Fibroblast of skin of abdomen (primary cell): ENCODE measurements at places on chromosomes 6 and 20.
A peak's percentile ranks its signal among the peaks of the same experiment; 100 is the strongest.

GRCh38 chr6:9138936-9139335, 703.6 kb upstream of the SLC35B3 start:
- DNase-seq = peak; percentile 57

GRCh38 chr6:7960141-7960540, 49.6 kb upstream of the TXNDC5 start:
- DNase-seq = no peak

DNA sequence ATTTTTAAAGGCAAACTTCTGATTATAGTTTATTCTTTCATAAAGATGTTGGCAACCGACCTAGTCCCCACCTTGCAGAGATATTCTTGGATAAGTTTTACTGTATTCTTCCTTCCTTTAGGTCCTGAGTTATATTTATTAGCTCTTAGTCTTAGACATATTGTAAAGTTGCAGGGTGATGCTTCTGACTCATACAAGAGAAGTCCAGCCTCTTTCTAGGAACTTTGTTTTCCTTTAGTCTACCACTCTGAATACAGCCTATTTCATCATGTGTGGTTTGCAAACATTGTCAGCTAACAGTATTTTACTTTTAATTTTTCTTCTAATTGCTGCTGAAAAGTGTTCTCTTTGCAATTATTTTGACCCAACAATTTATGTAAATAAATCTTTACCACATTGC, 686.7 kb downstream of the COL12A1 start:
- DNase-seq = peak; percentile 76

GRCh38 chr6:30077218-30077617, 1.6 kb upstream of the RNF39 start:
- no peak for DNase-seq

DNA sequence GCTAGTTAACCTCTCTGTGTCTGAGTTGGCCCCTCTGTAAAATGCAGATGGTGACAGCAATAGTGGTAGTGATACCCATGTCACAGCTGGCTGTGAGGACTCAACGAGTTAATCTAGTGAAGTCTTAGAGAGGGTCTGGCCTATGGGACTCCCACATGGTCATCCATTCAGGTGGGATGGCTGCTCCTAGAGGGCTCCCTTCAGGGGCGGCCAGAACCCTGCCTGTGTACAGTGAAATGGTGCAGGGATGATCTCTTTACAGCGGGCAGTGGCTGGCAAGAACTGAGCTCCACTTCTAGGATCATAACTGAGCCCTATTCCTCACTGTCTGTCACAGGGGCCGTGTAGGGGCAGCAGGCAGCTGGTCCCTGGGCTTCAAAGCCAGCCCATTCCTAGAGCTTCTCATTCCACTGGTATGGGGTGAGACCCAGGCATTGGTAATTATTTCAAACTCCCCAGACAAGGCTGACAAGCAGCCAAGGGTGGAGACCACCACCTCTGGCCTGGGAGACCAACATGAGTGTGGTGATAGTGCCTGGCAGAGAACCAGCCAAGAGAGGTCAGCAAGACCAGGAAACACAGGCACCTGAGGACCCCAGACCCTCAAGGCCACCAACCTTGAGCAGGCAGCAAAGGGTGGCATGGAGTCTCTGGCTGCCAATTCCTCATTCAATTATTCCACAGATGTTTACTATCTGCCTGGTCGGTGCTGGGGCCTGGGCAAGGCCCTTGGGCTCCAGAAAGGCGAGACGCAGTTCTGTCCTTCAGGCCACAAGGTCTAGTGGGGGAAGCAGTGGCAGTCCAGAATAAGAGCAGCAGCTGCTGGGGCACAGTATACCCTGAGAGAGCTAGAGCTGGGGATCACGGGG, 103.4 kb downstream of the MRPL14 start:
- no peak for DNase-seq

DNA sequence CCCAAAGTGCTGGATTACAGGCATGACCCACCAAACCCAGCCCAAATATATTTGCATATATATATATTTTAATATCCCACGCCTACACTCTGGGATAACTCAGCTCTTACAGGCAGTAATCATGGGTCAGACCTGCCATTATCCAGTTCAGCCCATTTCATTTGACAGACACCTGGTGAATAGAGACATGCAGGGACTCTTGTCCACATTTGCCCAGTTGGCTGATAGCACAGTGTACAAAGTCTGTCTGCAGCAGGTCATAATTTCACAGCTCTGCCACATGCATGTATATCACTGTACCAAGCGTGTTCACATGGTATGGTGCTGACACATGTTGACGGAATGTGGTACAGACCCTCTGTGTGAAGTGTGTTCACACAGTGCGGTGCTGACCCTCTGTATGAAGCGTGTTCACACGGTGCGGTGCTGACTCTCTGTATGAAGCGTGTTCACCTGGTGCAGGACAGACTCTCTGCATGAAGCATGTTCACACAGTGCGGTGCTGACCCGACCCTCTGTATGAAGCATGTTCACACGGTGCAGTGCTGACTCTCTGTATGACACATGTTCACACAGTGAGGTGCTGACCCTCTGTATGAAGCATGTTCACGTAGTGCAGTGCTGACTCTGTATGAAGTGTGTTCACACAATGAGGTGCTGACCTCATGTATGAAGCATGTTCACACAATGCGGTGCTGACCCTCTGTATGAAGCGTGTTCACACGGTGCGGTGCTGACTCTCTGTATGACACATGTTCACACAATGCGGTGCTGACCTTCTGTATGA, 10.3 kb upstream of the SERPINB1 start:
- DNase-seq = no peak

DNA sequence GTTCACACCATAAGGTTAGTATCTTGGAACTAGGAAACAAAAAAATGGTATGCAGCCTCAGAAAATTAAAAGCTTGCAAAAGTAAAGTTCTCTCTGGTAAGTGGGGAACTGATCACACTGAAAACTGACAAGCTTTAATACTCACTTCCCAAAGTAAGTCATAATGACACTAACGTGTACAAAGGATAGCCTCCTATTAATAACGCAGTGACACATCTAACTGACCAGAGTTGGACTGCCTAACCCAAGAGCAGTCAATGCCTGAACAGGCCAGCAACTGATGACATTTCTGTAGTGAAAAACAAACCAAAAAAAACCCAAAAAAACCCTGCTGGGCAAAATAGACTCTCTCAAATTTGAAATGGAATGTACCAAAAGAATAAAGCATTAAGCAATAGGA, 30.7 kb downstream of the CHD6 start:
- no peak for DNase-seq

- DNase-seq = peak; percentile 96
These were observed 60.3 kb upstream of the HFE start for GRCh38 chr6:26026833-26027490.

DNA sequence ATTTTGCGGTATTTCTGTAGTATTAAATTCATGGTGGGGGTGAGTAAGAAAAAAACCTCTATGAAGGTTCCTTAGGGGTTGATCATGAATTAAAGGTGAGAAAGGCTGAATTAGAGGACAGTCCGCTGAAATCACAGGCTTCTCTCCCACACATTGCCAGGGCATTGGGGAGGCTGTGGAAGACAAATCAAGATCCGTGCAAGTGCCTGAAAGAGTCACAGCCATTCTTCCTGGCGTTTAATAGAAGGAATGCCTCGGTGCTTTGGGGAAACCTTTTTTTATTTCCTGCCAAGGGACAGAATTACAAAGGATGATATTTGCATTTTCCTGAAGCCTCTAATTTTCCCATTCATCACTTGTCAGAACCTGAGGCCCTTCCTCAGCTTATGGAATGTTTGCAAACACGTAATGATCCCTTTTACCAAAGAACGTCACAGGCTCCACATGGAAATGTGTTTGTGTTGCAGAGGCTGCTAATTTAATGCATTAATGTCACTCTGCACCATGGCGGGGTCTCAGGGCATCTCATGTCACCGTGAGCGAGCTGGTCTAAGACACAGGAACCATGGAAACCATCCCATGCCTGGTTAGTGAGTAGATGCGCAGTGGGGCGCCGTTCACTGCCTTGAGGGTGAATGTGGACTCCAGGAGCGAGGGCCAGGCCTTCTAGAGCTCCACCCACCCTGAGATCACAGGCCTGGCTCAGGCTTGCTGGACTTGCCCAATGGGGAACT, 185.9 kb upstream of the SULF2 start:
- no peak for DNase-seq

- DNase-seq = peak; percentile 70
These were observed 210.1 kb upstream of the CCN2 start for GRCh38 chr6:132161283-132161682.

DNA sequence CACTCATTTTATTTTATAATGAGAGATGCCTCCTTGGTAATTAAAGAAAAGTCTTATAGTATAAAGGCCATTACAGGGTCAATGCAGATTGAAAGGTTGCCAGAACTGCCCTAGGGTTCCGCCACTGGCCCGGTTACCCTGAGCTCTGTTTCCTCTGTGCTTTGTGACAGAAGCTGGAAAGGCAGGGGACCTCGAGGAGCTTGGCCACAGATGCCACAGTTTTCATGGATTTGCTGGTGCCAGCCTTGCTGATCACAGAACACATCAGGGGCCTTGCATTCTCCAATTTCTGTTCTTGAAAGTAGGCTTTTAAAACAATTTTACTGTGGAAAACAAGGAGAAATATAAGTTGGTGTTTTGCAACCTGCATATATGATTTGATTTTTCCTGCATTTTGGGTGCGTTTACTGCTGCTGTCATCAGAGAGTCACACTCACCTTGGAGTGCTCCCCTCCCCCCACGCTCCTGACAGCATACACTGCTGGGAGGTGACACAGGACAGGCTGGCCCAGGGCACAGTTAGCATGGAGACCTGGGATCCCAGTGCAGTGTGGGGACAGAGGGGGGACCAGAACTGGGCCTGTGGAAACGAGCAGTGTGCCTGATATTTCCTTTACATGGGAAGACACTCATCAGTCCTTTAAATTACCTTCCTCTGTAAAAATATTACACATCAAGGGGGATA, 142.8 kb downstream of the CFAP61 start:
- DNase-seq = no peak

DNA sequence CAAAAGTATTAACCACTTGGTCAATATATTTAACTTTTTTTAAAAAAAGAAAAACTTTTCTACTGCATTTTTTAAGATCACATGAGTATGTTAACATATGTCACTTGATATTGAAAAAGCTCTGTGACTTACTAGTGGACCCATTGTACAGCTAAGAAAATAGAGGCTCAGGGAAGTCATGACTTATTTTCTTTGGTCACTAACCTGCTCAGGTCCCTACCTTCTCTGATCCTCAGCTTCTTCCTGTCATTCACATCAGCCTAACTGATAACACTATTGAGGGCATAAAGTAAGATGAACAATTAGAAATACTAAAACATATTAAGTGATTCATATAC, 19.8 kb downstream of the AGPAT4 start:
- DNase-seq = no peak

GRCh38 chr20:10807013-10807412, 133.2 kb upstream of the JAG1 start:
- no peak for DNase-seq

DNA sequence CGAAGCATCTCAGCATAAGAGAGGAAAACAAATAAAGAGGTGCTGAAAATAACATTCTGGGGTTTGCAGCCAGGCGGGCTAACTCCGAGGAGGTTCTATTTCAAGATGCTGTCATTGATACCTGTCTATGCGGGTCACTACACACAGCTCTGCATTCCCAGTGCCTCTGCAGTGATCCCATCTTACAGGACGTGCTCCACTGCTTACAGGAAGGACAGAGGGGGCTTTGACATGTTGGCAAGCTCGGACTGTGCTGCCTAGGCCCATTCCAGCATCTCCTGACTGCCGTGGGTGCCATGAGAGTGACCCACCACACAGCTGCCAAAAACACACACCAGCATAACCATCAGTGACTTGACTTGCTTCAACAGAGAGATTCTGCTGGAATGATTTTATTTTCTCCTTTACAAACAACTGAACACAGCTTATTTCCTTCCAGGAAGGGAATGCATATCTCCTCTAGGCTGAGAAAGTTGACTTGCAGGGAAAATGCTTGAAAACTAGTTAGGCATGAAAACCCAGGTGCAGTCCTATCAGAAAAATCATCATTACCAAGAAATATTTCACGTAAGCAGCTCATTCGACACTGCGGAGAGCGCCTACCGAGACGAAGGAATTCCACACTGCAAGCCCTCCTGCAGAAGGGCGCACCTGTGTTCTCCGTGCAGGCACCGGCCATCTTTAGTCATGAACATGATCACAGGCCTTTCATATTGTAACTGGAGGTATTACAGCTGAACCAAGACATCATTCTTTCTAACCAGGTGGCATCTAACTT, 62.5 kb downstream of the RAMACL start:
- DNase-seq = no peak

GRCh38 chr20:42082611-42083010, 464.4 kb upstream of the CHD6 start:
- DNase-seq = no peak

DNA sequence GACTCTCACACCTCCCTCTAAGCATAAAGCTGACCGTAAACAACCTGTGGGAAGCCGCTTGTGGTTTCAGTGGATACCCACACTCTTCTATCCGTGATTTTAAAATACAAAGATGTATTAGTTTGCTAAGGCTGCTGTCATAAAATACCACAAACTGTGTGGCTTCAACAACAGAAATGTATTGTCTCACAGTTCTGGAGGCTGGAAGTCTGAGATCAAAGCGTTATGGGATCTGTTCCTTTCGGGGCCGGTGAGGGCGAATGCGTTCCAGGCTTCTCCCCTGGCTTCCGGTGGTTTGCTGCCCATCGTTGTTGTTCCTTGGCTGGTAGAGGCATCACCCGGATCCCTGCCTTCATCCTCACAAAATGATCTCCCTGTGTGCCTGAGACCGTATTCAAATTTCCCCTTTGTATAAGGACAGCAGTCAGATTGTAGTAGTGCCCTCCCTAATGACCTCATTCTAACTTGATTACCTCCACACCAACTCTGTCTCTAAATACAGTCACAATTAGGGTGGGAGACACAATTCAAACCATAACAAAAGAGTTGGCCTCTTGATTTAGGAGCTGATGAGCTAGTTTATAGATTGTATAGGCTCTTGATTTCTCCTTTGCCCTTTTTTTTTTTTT, 210.6 kb upstream of the SOX4 start:
- no peak for DNase-seq

GRCh38 chr20:35472209-35472608, 16.8 kb downstream of the CEP250 start:
- no peak for DNase-seq

GRCh38 chr6:170347091-170347490, 40.5 kb downstream of the FAM120B start:
- no peak for DNase-seq

DNA sequence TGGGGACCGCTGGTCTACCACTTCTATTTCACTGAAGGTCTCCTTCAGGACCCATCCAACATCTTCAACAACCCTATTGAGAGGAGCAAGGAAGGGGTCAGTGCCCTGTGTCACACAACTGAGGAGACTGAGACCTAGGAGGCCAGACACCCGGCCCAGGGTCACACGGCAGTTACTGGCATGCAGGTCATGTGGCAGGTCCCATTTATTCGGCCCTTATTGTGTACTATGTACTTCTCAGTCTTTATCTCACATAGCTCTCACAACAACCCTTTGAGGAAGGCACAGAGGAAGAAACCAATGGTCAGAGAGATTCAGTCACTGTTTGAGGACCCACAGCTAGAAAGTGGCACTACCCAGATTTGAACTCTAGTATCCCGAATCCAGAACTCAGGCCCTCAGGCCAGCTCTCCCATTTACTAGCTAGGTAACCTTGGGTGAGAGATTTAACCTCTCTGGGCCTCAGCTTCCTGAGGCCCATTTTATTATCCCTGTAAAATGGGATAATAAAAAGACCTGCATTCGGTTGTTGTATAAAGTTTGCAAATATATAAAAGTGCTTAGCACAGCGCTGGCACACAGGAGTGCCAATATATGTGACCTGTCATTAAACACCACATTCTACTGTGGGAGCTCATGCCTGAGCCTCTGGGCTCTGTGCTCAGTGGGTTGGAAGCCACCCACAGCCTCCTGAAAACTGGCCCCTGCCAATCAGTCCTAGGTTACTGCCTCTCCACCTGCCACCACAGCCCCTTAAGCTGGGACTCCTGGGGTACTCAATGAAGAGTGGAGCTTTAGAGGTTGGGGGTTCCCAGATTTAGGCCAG, 15.8 kb downstream of the TFEB start:
- no peak for DNase-seq
